WTC11 (cell line): ENCODE measurements at places on chromosomes 11 and 22.

DNA sequence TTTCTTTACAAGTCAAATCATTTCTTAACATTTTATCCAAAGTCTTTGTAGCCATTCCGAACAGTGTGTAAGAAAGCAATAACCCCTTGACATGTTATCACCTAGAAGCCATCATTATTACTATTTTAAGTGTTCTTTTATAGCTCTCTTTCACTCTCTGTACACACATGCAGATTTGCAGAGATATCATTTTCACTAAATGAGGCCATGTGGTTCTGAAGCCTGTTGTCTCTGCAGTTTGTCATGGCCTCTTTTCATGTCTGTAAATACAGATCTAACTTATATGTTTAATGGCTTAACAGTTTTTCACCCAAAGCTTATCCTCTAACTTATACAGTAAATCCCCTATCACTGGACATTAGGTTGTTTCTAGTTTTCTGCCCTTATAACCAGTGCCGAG is 166.8 kb downstream of the MYO18B start:
- H3K4me1 ChIP-seq = peaks cover 25% of the 10 kb centered on the region
- H3K27ac ChIP-seq = no peak overlapping the region
- H3K36me3 ChIP-seq = peaks cover 7% of the 10 kb centered on the region
- DNase-seq = no peak
- peaks cover 37% of the 10 kb centered on the region for H3K27me3 ChIP-seq

- no peaks in the 10 kb centered on the region for H3K27me3 ChIP-seq
- no peak overlapping the region for H3K27ac ChIP-seq
- peaks cover 45% of the 10 kb centered on the region for H3K36me3 ChIP-seq
- no peak overlapping the region for H3K4me3 ChIP-seq
Measured at GRCh38 chr11:121523581-121524232, 70.9 kb upstream of the SORL1-AS1 start.

DNA sequence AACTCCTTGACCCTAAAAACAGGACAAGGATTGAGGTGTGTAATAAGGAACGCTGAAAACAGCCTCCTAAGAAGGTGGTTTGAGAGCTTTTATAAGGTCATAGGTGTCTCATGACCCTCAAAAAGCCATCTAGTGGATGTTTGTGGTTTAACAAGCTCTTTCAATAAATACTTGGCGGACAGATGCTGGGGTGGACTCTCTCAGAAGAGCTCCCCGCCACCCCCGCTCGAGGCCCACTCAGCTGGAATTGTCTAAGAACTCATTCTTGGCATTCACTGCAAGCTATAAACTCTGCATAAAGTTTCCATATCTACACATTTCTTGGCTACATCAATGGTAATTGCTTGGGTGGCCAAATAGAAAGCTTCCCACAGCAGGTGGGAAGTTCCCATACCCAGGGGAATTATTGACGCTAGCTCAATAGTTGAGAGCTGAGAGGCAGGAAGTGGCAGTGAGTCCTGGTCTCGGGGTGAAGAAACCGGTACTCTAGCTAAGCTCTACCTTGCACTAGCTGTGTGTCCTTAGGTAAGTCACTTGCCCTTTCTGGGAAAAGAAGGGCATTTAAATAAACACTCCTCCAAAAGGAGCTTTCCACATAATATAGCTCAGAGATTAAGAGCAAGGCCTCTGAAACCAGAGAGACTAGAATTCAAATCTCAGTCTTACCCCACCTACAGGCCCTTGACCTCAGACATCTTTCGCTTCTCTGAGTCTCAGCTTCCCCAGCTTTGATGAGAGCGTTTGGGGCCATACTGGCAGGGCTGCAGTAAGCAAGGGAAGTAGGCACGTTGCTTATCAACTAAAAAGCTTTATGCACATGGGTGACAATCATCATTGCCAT is 6.4 kb downstream of the MS4A15 start:
- H3K4me1 ChIP-seq = peaks cover 21% of the 10 kb centered on the region
- H3K4me3 ChIP-seq = no peak overlapping the region
- H3K36me3 ChIP-seq = no peaks in the 10 kb centered on the region
- H3K27ac ChIP-seq = no peak overlapping the region
- no peak for DNase-seq

DNA sequence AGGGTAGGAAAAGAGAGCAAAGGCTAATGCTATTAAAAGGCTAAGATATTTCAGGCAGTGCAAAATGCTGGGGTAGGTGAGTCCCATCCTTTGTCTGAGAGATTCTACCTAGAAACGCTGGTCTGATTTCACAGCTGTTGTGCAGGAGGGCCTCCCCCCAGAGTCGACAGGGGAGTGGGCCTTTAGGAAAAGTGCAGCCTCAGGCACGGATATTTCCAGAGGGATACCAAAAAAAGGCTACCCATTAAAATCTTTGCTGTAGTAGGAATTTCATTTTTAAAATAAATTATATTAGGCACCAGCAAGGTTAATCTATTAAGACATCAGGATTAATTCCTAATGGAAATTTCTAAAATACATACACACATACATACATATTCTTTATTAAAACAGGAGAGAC is 280.5 kb downstream of the OPCML start:
- peaks cover 2% of the 10 kb centered on the region; the same call in 1 of the 2 replicates for H3K27me3 ChIP-seq
- no peak overlapping the region for H3K27ac ChIP-seq
- no peak overlapping the region for H3K4me3 ChIP-seq
- H3K36me3 ChIP-seq = no peaks in the 10 kb centered on the region
- peaks cover 14% of the 10 kb centered on the region for H3K4me1 ChIP-seq

GRCh38 chr11:10941414-10941813 is 83.6 kb upstream of the ZBED5 start:
- no peaks in the 10 kb centered on the region for H3K36me3 ChIP-seq
- DNase-seq = no peak
- no peak overlapping the region for H3K4me3 ChIP-seq

DNA sequence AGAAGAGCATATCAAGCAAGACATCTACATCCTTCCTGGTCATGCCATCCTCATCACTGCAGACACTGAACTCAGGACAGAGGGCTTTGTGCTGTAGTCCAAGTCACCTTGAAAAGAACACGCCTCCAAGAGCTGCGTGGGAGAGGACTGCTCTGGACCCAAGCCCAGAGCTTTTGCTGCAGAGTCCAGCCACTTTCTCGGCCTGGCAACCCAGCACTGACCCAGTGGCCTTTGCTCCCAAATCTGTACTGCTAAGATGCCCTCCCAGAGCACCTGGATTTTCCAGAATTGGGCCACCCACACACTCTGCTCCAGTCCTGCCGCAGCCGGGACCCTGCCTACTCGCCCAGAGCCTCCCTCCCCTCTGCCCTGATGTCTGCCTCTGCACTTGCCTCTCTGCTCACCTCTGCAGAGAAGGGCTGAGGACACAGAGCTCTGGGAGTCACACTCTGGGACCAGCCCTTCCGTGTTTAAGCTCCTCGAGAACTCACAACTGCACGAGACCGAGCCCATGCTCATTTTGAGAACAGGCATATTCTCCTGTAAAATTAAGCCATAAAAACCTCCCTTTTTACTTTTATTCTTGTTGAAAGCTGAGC is 83.8 kb upstream of the CSNK2A3 start:
- peaks cover 11% of the 10 kb centered on the region; the same call in 1 of the 2 replicates for H3K4me1 ChIP-seq
- no peaks in the 10 kb centered on the region for H3K36me3 ChIP-seq
- H3K4me3 ChIP-seq = no peak overlapping the region

- H3K27me3 ChIP-seq = 0 out of 2 replicates have a peak, but pooled peaks cover 3% of the 10 kb centered on the region
- H3K4me3 ChIP-seq = no peak overlapping the region
- peaks cover 40% of the 10 kb centered on the region for H3K4me1 ChIP-seq
- no peak for DNase-seq
- no peak overlapping the region for H3K27ac ChIP-seq
Measured at GRCh38 chr11:9760193-9760575, 96.3 kb downstream of the SWAP70 start.

DNA sequence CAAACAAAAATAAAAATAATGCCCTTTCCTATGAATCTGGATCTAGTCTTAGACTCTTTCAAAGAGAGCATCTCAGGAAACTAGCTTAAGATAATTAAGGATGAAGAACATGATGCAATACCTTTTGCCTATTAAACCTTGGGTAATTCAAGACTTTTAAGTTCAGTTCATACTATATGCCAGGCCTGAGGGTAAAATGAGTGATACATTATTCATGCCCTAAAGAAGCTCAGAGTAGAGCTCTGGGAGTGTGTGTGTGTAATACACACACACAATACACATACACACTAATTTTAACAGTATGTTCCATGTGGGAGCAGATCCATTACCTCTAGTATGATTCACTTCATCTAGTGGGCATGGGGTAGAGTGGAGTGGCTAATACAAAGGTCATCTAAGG is 651.4 kb upstream of the CHORDC1 start:
- H3K27ac ChIP-seq = no peak overlapping the region
- H3K4me3 ChIP-seq = no peak overlapping the region

DNA sequence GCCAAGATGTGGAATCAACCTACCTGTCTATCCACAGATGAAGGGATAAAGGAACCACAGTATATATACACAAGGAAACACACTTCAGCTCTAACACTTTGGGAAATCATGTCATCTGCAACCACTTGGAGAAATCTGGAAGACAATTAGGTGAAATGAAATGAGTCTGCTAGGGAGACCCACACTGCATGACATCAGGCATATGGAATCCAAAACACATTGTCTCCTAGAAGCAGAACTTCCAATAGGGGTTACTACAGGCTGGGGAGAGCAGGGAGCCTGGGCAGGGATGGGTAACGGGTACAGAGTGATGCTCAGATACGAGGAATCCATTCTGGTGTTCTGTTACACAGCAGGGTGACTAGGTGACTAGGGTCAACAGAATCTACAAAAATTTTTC is 18.3 kb downstream of the RGL4 start:
- H3K36me3 ChIP-seq = peaks cover 82% of the 10 kb centered on the region
- no peak overlapping the region for H3K4me3 ChIP-seq
- no peak for DNase-seq
- no peak overlapping the region for H3K27ac ChIP-seq

DNA sequence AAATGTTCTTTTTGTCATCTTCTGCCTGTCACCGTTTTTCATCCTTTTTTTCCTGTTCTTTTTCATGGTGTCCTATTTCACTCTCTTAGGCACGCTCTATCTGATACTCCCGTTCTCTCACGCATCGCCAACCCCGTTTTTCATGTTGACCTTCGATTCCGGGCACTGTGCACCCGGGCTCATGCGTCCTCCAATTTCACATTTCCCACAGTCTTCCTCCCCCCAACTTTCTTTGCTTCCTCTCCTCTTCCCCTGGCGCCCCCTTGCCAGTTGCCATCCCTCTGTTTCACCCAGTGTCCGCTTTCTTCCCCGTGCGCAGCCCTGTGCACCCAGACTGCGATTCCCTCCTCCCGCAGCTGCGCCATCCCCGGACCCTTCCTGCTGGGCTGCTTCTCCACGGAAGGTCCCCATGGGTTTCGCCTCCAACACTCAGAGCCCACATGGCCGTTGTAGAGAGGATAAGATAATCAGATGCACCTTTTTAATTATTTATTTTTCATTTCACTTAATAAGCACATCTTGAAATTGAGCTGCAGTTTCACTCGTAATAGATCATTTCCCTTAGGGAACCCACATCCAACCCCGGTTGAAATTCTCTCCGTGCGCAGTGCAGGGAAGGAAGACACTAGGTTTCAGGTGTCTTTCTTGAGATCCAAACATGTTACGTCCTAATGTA is 791.1 kb downstream of the NTM start:
- no peak overlapping the region for H3K27ac ChIP-seq
- no peaks in the 10 kb centered on the region for H3K27me3 ChIP-seq
- H3K4me3 ChIP-seq = no peak overlapping the region
- peaks cover 5% of the 10 kb centered on the region for H3K4me1 ChIP-seq

DNA sequence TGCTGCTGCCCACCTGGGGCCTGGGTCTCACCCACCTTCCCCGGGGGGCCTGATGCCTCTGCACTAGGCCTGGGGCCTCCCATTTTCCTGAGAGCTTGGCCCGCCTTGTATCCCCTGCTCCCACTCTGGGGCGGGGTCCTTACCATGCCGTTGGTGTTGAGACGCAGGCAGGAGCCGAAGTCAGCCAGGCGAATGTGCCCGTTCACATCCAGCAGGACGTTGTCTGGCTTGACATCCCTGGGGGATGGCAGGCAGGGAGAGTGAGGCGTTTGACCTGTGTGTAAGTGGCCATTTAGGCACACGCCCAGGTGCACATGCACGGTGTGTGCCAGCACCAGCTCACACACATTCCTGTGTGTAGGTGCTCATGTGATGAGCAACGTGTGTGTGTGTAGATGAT is 5.1 kb downstream of the CDC42BPG start:
- H3K4me3 ChIP-seq = no peak overlapping the region
- no peak for DNase-seq
- peak overlapping the region; percentile 62; the same call in 1 of the 2 replicates for H3K27ac ChIP-seq

GRCh38 chr22:19576460-19577421 is 52.5 kb upstream of the CLDN5 start:
- no peaks in the 10 kb centered on the region for H3K36me3 ChIP-seq
- no peaks in the 10 kb centered on the region; the same call in 1 of the 2 replicates for H3K27me3 ChIP-seq
- peaks cover 10% of the 10 kb centered on the region for H3K4me1 ChIP-seq
- no peak for DNase-seq

- peaks cover 40% of the 10 kb centered on the region for H3K27me3 ChIP-seq
- H3K27ac ChIP-seq = no peak overlapping the region
- no peak for DNase-seq
- no peak overlapping the region for H3K4me3 ChIP-seq
- peaks cover 30% of the 10 kb centered on the region for H3K4me1 ChIP-seq
Measured at GRCh38 chr11:57484141-57484710, 23.9 kb downstream of the RTN4RL2 start.

- no peaks in the 10 kb centered on the region for H3K36me3 ChIP-seq
- peaks cover 8% of the 10 kb centered on the region for H3K4me1 ChIP-seq
- H3K27ac ChIP-seq = no peak overlapping the region
- DNase-seq = peak; percentile 45
Measured at GRCh38 chr11:7278314-7278917, 26.7 kb downstream of the SYT9 start.

DNA sequence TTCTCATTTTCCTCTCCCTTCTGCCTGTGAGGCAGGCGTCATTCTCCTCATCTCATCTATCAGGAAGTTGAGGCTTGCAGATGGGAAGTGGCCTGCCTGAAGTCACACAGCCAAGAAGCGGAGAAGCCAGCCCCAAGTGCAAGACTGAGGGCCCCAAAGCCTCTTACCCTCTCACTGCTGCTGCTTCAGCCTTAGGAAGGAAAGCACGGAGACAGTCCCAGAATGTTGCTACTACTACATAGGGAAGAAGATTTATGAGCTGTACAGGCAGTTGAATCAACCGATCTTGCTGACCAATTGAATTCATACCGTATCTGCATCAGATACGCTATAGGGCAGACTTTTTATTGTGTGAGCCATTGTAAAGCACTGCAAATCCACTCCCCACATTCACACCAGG is 89.0 kb downstream of the CWC15 start:
- H3K27ac ChIP-seq = no peak overlapping the region
- no peaks in the 10 kb centered on the region; the same call in 1 of the 2 replicates for H3K27me3 ChIP-seq

GRCh38 chr11:81380395-81380794 is 1353.3 kb downstream of the FAM181B start:
- H3K4me3 ChIP-seq = no peak overlapping the region
- peaks cover 19% of the 10 kb centered on the region for H3K4me1 ChIP-seq
- no peak for DNase-seq
- no peaks in the 10 kb centered on the region for H3K27me3 ChIP-seq

- H3K27ac ChIP-seq = peak overlapping the region; percentile 60; the same call in 1 of the 2 replicates
- no peaks in the 10 kb centered on the region for H3K27me3 ChIP-seq
- H3K4me1 ChIP-seq = peaks cover 11% of the 10 kb centered on the region
- no peak for DNase-seq
Measured at GRCh38 chr11:69649576-69649900, 8.6 kb downstream of the CCND1 start.
